ENCODE measurements at places on chromosomes 7 and 10.

DNA sequence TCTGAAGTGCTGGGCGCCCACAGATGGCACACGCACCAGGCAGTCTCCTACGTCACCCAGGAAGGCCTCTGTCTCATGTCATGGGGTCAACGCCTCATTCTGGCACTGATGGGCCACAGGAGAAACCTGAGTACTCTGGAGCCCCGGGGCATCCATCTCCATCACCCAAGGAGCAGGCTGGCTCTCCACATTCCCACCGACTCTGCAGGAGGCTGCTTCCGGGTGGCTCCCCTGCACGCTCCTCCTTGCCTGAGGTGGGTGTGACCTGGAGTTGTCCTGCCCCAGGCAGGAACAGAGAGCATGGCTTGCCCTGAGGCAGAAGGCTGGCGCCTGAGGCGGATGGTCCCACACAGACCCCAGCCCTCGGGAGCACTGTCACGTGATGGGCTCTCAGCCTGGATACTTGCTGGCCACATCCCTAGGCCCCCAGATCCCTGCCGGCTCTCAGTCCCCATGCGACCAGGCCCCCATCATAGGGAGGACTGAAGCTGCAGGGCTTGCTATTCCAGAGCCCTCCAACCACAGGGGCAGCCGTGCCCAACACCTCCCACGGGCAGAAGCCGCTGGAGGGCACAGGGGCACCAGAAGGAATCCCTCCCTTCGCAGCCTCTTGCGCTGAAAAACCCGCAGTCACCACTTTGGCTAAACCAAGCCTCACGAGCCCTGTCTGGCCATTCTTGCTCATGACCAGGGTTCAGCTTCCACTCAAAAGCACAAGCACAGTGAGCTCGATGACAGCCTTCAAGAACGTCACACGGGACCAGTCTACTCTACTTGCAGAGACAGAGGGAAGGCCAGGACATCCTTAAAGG is 80.7 kb downstream of the MAD1L1 start:
- DNase-seq, result no peak

GRCh38 chr10:63627881-63628296 is 106.7 kb downstream of the REEP3 start:
- DNase-seq, result no peak

DNA sequence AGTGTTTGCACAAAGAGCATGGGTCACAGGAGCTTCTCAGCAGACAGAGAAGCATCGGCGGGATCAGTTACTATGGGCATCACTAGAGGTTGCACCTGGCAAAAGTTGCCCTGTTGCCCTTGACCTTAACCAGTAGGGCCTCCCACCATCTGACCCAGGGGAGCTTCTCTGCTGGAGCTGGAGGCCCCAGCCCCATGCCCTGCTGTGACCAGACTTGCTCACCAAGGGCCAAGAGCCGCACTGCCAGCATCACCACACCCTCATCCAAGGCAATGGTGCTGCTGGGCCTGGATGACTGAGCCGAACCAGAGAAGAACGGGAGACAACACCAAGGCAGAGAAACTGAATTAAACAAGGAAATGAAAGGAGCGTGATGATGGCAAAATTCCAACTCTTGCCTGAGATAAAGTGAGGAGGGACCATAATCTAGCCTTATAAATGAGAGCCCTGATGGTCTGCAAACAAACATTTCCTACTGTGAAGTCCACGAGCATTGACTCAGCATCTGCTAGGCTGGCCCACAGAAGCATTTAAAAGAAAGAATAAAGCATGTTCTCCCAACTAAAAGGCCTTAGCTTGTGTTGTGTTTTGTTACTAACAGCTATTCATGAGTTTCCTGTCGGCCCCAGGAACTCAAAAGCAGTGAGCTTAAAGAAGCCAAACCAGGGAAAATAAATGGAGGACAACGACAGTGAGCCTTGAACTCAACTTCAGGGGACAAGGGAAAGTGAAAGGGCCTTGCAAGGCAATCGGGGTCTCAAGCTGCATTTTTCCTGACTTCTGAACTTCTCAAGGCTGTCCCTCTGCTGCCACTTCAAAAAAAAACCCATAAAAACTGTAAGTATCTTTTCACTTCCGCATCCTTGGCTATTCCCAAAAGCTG is 60.4 kb downstream of the AFAP1L2 start:
- DNase-seq, result no peak

- no peak for DNase-seq
Measured at GRCh38 chr7:157595086-157595855, 258.5 kb downstream of the DNAJB6 start.

DNA sequence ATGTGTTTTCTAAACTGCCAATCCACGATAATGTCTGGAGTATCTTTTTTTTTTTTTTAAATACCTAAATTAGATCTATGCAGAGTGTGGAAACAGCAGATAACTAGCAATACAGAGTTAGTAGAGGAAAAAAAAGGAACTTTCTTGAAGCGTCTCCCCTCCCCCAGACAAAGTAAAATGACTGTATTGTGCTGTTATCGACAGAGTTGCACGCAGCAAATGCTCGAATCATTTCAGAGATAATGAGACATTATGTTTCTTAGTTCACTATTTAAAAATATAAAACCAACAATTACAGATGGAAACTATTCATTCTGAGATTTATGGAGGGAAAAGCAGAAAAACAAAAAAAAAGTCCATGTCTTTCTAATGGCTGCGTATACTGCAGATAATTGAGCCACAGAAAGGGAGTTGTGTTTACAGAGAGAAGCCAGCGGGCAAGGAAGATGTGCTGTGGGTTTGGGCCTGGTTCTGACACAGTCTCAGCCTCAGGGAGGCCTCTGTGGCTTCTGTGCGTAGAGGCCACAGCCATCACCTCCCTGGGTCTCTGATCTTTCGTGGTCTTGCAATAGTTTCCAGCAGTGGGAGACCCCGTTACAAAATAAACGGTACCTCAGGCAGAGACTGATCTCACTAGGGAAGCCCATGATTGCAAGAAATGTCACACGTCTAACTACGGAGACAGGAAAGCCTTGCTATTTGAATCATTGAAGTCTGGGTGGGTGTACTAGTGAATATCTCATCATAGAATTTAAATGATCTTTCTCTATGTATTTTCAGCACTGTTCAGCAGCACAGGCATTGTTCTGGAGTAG is 19.1 kb upstream of the KLF6 start:
- DNase-seq, result no peak

DNA sequence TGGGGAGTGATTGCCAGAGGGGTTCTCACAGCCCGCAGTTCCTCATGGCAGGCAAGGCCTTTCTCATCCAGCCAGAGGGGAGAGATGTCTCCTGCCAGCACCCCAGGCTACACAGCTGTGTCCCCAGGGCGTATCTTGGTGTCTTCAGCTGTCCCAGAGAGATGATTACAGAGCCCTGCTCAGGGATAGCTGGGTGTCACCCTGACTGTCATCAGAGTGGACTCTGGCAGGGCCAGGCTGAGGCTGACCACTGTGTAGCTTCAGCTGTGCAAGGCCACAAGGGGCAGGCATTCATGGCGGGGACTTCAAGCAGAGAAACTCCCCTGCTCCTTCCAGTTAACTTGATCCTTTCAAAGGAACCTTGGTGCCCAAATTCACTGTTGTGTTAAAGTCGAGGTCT is 124.2 kb downstream of the RGS10 start:
- no peak for DNase-seq

DNA sequence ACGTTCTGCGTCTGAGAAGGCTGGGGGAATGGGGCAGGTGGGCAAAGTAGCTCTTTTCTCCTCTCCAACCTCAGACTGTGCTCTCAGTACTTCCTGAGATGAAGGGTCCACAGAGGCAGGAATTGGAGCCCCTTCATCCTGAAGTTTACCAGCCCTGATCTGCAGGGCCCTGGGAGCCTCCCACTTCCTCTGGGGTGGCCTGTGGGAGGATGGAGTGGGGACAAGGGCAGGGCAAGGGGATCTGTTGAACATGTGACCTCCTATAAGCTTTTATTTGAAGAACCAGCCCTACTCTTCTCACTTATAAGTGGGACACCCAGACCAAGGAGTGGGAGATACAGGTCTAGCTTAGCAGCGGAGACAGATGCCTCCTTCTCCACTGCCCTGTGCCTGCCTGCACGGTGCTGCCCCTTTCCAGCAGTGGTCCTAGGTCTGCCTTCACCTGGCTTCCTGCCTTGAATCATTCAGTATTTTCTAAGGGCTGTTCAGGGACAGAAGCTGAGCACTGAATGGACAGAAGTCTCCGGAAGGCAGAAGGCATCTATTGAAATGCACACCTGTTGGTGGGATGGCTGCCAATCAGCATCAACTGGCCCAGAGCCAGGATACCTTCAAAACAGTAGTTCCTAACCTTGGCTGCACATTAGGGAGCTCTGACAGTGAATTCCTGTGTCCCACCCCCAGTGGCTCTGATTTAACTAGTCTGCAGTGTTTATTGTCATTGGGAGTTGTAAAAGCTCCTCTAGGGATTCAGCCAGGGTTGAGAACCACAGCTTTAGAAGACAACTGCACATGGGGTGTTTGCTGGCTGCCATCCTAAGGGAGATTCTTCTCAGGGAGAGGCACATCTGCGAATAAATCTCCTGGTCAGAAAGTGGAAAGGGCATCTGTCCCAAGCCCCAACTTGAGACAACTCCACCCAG is 2.7 kb upstream of the ARHGAP22 start:
- no peak for DNase-seq

DNA sequence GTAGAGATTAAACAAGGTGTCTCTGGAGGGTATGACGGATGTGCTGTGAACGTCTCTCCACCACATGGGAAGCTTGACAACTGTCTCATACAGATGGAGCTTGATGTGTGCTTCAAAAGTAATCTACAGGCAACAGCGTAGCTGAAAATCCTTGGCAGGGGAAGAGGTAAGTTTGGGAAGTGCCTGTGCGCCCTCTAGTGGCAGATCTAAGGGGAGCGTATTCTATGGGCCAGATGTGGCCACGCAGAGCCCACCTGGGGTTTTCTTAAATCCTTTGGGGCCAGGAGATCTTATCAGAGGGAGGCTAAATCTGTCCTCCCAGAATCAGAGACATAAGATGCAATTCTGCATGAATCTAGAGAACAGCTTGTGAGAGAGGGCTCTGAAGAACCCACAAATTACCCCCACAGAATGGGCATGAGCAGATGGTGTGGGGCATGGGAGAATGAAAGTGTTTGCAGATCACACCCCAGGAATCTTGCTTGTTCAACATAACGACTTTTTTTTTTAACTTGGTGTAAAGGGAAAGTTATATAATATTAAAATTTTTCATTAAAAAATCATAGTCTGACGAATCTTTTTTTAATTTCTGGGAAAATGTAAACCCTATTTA is 91.2 kb upstream of the MPP7 start:
- DNase-seq, result no peak

DNA sequence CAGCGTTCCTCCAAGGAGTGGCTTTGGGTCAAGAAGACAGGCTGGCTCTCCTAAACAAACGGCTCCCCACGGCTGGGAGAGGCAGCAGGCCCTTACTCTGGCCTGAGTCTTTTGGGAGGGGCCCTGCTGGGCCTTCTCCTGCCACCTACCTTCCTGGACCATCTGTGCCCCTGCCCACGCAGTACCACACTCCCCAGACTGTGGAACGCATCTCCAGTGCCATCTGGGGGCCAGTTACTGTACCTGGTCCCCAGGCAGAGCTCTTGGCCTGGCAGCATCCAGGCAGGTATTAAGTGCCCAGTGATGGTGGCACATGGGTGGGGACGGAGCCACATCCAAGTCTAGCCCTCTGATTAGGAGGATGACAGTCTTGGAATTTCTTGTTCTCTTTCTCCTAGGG is 14.4 kb downstream of the ALKBH4 start:
- no peak for DNase-seq

GRCh38 chr7:26618898-26619297 is 245.5 kb downstream of the SKAP2 start:
- no peak for DNase-seq

DNA sequence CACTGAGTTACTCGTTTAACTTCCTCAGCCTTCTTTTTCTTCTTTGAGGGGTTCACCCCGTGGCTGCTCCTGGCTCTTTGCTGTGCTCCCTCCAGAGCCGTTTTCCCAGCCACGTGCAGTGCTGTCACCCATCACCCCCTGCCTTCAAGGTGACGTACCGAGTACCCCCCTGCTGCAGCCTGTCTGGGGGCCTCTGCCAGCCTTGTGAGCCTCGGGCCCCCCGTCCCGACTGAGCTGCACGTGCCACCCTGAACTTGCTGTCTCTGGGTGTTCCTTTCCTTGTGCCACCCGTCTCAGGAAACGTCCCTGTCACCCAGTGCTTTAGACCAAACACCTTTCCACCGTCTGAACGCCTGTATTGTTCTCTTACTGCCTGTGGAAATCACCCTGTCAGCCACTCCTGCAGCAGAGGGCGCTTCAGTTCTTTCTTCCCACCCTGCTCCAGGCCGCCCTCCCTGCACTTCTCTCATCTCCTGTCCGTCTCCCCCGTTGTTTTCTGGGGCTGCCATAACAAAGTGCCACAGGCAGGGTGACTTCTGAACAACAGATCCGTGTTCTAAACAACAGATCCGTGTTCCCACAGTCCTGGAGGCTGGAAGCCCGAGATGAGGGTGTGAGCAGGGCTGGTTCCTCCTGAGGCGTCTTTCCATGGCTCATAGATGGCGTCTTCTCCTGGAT is 44.6 kb downstream of the WDR37 start:
- no peak for DNase-seq

DNA sequence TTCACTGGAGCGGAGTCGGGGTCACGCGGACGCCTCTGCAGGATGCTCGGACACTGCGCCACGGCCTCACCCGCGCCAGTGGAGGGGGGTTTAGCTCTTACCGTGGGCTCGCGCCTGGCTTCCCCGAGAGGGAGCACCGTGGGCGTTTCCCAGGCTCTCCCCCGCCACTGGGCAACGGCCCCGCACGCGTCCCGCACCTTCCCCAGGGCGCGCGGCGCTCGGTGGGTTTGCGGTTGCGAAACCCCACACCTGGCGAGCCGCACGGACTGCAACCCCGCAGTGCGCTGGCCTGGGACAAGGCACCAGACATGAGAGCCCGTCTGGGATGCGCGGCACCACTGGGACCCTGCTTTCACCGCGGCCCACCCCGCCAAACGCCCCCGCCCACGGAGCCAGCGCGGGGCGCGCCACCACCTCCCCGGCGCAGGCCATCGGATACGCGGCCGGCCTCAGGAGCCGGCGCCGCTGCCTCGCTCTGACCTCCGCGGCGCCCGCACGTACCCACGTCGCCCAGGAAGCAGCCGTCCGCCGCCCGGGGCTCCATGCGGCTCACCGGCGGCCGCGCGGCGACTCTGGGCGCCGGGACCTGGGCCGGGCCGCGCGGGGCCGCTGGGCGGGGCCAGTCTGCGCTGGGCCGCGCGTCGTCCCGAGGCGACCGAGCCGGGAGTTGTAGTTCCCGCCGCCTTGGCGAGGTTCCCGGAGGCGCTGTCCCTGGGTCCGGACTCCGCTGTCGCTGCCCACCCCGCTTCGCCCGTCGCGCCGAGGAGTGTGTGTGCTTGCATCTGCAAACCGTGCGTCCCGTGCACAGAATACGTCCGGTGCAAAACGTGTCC is at the start of gene ASB13:
ASB13 (minus strand) TSS at position 588 of the 833 bp plus-strand sequence; CDS start at position 544, 44 bp downstream.
- DNase-seq, result peak; percentile 18

- DNase-seq, result no peak
Measured at GRCh38 chr10:52452600-52453493, 138.8 kb downstream of the DKK1 start.

DNA sequence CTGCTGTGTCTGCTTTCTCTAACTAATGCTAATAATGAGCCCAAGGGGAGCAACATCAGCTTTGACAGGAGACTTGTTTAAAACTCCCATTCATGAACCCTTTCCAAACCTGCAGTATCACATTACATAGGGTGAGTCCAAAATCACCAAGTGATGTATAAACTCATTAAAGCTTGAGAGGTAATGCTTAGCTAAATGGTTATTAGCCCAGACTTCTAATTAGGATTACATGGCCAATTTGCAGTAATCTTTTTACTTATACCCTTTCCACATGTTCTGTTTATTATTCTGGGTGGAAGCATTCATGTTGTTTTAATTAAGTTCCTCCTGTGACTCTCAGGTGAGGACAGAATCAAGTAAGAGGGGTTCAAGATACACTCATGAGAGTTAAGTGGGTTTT is 17.5 kb downstream of the ZNF138 start:
- no peak for DNase-seq

Data from activated gamma-delta T cell (primary cell).